ENCODE measurements at places on chromosomes 5 and 9. TPM values are rescaled to one million over a fixed set of nuclear protein-coding genes. Genes with fewer than 3 reads are reported as not detected.

PCDHGC3 gene
- total RNA-seq = 10.2 TPM

PFN3 gene
- not detected for total RNA-seq

SLC2A6 gene
- 12.1 TPM for total RNA-seq

GRCh38 chr9:129237803-129238202 lies 59.7 kb upstream of the IER5L start:
- no peak for DNase-seq

DNA sequence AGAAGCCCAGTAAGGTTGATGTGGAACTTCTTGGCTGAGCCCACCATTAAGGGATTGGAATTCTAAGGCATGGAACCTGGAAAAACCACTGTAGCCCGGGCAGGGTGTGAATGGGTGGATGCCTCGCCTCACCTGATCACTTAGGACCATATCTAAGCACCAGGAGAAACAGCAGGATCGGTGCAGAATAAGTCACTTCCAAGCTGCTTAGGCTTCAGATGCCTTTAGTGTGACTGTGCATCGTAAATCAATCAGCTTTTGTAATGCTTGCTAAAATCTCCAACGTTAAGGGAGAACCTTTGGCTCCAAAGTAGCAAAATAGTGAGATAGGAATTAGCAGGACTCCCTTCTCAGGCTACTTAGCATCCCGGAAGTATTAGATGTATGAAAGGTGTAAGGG lies 103.9 kb upstream of the MEGF10 start:
- no peak for DNase-seq
